ENCODE measurements at places on chromosomes 11 and 22. TPM values are rescaled to one million over a fixed set of nuclear protein-coding genes. Genes with fewer than 3 reads are reported as not detected.

DNA sequence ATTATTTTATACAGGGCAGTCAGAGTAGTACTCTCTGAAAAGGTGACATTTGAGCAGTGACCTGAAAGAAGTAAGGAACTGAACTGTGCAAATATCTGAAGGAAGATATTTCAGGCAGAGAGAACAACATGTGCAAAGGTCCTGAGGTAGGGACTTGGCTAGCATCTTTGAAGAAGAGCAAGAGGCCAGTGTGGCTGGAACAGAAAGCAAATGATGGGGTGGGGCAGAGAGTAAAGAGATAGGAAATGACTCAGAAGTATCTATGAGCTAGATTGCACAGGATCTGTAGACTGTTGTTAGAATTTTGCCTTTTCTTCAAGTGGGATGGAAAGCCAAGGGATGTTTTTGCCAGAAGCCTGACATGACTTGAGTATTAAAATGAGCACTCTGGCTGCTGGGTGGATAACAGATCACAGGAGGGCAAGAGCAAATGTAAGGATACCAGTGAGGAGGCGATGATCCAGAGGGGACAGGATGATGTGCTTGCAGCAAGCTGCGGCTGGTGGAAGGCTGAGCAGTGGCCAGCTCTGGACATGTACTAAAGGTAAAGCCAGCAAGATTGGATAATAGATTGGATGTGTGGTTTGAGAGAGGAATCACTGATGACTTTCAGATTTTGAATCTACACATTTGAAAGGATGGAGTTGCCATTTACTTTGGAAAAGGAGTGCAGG is 33.2 kb upstream of the TTC12 start:
- DNase-seq = no peak

DNA sequence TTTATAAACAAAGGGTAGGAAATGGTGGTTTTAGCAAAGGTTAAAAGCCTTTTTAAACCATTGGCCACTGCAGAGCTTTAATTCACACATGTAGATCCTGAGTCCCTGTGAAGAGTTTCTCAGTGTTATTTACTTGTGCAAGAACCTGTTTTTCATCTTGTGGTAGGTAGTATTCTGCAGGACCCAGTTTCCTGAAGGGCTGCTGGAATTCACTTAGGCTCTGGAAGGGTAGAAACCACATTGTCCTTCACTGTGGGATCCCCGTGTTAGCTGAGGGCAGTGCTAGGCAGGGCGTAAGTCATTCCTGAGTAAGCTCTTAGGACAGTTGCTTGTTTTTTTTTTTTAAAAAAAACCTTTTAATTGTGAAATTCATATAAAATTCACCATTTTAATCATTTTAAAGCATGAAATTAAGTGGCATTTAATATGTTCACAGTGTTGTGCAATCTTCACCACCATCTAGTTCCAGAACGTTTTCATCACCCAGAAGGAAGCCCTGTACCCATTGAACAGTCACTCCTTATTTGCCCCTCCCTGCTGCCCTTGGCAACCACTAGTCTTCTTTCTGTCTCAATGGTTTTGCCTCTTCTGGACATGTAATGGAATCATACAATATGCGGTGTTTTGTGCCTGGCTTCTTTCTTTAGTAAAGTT is 77.7 kb downstream of the C22orf31 start:
- no peak for DNase-seq

DNA sequence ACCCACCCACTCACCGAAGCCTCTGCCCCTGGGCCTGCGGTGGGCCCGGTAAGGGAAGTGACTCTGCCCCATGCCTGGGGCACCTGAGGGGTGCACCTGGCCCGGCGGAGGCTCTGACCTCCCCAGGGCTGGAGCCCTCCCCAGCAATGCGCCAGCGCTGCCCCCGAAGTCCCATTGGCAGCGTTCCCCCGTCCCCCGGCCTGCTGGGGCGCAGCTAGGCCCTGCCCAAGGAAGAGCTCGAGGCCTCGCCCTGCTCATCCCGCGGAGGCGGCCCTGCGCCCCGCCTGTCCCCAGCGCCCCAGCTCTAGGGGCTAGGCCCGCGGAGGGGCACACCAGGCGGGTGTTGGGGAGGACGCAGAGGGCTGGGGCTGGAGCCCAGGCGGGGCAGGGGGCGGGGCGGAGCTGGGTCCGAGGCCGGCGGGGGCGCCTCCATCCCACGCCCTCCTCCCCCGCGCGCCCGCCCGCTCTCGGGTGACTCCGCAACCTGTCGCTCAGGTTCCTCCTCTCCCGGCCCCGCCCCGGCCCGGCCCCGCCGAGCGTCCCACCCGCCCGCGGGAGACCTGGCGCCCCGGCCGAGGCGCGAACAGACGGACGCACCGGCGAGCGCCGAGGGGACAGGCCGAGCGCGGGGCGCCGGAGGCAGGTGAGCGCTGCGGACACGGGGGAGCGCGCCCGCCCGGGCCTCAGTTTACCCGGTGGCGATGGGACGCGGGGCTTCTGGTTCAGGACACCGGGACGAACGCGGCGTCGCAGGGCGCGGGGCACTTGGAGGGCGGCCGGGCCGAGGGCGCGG is at the start of gene EPS8L2:
Gene EPS8L2, plus strand, starts transcription at position 586 of the 793 bp plus-strand sequence. CDS start 3,177 bp downstream, outside the sequence.
- DNase-seq = peak; percentile 79

- no peak for DNase-seq
Measured at GRCh38 chr11:849104-849824, 6.6 kb downstream of the TSPAN4 start.

DNA sequence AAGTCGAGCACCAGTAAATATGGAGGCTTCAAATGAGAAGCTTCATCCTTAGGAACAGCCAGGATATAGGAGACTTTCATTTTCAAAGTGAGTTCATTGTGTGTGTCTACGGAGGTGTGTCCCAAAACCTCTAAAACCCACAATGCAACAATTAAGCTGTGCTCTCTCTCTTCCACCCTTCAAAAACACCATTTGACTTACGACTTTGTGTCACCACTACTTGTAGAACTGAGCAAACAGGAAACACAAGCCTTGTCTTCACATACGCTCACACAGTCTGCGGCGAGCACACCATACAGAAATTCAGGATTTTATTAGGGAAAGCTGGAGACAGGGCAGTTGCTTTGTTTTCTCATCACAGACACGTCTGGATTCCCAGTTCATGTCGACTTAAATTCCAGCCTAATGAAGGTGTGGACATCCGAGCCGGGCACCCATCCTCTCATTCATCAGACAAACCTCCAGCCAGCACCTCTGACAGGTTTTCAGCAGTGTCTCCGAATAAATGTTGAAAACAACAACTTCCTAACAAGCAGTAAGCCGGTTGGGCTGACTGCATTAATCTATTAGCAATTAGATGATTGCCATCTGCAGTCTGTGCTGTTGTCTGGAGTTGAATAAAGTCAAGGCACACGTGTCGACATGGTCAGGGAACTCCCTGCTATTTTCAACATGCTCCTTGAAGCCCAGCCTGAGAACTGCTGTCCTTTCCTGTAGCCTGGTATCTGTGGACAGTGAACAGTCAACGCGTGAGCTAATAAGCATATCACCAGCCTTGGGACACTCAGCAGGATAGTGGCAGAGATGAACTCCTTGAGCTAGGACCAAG is 1411.1 kb downstream of the BRD1 start:
- DNase-seq = no peak

GRCh38 chr11:30333405-30333804 is 10.5 kb downstream of the ARL14EP start:
- no peak for DNase-seq

DNA sequence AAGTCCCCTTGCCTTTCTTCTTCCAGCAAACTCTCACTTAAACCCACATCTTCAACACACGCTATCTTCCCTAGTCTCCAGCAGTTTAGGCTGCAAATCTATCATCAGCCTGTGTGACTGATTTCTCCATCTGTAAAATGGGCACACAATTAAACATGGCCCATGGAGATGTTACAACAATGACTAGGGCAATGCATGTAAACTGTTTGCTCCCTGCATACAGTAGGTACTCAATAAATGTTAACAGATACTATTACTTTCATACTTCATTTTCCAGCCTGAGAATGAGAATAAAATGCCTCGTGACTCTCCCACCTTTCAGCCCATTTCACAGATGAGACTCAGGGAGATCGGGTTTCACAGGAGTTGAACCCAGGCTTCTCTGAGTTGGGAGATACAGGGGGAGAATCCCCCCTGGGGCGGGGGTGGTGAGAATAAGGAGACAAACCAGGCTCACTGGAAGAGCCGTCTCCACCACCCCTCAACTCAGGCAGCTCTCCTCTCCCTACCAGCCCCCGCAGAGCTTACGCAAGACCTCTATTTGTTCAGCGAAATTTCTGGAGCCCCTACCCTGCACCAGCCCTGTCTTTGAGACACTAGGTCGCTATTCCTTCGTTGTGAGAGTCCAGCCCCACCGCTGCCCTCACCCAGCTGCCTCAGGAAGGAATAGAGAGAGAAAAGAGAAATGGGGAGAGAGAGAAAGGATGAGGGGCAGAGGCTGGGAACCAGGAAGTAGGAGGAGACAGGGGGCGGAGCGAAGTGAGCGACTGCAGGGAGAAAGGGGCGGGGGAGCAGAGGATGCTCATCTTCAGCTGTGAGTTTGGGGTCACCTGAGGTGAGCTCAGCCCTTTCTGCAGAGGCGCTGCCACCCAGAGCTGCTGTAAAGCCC is 42.1 kb upstream of the KLHL35 start:
- DNase-seq = peak; percentile 29

DNA sequence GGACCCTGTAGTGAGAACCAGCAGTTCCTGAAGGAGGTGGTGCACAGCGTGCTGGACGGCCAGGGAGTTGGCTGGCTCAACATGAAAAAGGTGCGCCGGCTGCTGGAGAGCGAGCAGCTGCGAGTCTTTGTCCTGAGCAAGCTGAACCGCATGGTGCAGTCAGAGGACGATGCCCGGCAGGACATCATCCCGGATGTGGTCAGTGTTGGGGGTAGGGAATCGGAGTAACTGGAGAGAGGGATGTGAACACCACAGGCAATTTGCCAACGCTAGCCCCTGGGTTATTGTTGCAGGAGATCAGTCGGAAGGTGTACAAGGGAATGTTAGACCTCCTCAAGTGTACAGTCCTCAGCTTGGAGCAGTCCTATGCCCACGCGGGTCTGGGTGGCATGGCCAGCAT is 19.9 kb downstream of the MADD start:
- no peak for DNase-seq

DNA sequence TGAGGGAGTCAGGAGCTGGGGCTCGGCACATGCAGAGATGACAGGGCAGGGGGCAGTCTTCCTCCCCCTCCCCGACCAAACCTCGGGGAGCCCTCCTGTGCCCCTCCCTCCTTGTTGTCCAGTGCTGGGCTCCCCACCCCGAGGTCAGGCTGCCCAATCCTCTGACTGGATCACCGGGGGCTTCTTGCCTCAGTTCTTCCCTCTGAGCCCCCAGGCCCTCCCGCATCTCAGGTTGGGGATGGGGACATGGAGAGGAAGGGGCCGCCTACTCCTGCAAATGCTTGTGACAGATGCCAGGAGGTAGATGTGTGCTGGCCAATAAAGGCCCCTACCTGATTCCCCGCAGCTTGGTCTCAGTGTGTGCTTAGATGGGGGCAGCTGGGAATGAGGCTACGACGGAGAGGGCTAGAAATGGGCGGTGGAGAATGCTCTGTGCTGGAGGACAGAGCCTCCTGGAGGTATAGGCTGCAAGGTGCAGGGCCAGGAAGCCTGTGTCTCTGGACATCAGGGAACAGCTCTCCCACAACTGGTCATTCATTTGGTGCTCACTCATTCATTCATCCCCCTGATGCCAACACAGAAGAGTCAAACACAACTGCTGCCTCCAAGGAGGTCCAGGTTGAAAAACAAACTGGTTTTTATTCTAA is 8.4 kb downstream of the RHBDD3 start:
- no peak for DNase-seq

- no peak for DNase-seq
Measured at GRCh38 chr11:28524098-28524497, 415.9 kb downstream of the METTL15 start.

GRCh38 chr22:23225337-23225723 is 45.0 kb downstream of the BCR start:
- no peak for DNase-seq

DNA sequence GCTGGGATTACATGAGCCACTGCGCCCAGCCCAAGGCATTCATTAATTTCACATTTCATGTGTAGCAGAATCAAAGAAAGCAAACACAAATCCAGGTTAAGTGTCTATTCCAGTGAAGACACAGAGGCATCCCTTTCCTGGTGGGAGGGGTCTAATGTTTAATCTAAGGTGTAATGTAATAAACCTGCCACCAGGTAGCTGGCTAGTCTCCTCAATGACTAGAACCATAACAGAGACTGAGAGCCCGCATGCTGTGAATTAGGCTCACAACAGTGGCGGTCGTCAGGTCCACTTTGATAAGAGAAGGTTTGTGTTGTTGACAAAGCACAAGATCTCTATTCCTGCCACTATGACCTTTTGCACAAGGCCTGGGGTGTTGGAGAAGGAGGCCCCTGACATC is 64.2 kb upstream of the ADA2 start:
- no peak for DNase-seq

DNA sequence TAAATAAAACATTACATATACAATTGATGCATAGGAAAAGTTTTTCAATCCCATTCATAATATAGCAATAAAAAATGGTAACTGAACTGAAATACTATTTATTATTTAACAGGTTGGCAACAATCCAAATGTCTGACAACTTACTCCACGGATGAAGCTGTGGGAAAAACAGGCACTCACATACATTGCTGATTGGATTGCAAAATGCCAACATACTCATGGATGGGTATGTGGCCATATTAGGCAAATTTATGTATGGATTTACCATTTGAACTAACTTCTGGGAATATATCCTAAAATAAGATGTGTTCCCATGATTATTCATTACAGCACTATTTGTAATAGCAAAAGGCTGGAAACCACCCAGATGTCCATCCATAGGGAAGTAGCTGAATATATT is 3.2 kb upstream of the BIRC2 start:
- DNase-seq = no peak

The MPPED2 gene
- total RNA-seq = 3.1 TPM

The TMEM191C gene
- not detected for total RNA-seq

The SPI1 gene
- total RNA-seq = 7.5 TPM

The SLC1A2 gene
- 73.7 TPM for total RNA-seq
